ENCODE measurements at places on chromosomes 2 and 18. TPM values are rescaled to one million over a fixed set of nuclear protein-coding genes. Genes with fewer than 3 reads are reported as not detected.

The CELF4 gene
- total RNA-seq: 26.6 TPM

GRCh38 chr2:98180456-98180855, 93.5 kb downstream of the VWA3B start:
- DNase-seq: no peak

The PDE1A gene
- total RNA-seq: 73.8 TPM

- DNase-seq: no peak
These were observed 310.4 kb downstream of the MTX2 start for GRCh38 chr2:176579608-176580007.

Measured in spinal cord (tissue), 10 donors.